Iris pigment epithelial cell (primary cell): ENCODE measurements at places on chromosomes 5 and 9.

DNA sequence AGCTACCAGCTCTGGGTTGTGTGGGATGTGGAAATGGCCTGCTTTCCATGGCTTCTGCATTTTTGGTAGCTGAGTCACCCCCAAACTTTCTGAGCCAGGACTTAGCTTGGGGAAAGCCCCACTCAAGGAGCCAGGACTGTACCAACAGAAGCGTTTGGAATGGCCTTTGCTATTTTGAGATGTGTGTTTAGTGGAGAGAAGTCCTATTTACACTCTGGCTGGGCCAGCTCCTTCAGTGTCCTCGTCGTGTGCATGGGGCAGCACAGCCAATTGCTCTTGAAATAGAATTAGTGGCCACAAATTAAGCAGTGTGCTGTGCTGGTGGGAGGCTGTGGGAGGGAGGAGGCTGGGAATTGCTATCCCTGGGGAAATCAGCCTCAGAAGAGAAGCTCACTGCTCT is 51.6 kb downstream of the ENTREP1 start:
- DNase-seq, result peak; percentile 85

DNA sequence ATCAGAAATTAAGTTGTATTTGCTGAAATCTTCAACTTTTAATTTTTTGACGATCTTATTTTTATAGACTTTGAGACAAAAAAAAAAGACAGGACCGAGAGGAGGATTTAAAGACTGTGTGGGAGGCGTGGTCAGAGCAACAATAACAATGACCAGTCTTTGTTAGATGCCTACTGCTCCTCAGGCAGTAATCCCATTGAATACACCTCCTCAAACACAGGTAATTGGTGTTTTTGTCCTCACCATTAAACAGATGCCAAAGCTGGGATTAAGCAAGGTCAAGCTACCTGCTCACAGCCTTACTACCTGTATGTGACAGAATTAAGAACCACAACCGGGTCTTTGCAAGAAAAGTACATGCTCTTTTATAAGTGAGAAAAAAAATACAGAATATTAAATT is 233.3 kb upstream of the GRAMD2B start:
- DNase-seq, result no peak

DNA sequence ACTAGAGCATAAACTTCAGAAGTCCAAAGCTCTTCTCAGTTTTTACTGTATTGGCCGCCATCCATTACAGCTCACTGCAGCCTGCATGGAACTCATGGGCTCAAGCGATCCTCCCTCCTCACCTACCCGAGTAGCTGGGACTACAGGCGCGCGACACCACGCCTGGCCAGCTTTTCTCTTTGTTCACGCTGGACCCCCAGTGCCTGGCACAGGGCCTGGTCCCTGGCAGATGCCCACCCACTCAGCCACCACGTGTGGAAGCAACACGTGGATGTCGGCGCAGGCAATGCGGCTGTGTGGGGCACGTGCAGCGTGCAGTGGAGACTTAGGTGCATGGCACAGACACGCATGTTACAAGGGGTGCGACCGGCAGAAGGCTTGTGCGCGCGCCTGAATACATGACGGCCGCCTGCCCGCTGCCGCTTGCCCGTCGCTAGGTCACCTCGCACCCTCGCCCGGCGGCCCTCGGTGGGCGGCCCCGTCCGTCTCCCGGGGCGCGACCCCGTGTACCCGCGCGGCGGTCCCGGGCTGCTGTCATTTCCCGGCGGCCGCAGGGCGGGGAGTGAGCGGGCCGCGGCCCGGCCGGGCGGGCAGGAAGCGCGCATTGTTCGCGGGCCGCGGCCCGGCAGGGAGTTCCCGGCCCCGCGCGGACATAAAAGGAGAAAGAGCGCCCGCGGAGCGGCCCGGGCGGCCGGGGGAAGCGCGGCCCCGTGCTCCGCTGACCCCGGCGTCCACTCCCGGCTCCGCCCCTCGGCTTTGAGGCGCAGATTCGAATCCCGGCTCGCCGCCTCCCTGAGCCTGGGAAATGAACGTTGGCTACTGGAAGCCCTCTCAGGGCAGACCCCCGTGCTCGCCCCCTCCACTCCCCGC is 24.1 kb upstream of the PTGS1 start:
- DNase-seq, result peak; percentile 26

DNA sequence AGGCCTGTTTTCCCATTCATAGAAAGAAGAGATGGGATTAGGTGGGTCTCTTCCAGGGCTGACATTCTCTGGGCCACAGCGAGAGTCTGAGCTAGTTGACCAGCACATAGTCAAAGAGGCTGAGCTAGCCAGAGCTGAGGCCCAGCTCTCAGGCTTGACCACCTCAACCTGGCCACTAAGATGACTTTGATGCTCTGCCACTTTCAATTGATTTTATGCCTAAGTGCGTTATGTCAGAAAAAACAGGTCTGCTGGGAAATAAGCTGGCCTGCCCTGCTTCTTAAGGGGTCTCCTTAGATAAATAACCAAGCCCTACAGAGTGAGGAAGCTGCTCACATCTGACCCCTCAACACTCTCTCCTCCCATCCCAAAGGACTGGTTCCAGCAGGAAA is 20.0 kb upstream of the RAB14 start:
- no peak for DNase-seq

- DNase-seq, result no peak
Observed at GRCh38 chr9:131754846-131755245, 15.0 kb upstream of the RAPGEF1 start.

- DNase-seq, result no peak
Observed at GRCh38 chr5:10253390-10253789, 3.3 kb downstream of the CCT5 start.

DNA sequence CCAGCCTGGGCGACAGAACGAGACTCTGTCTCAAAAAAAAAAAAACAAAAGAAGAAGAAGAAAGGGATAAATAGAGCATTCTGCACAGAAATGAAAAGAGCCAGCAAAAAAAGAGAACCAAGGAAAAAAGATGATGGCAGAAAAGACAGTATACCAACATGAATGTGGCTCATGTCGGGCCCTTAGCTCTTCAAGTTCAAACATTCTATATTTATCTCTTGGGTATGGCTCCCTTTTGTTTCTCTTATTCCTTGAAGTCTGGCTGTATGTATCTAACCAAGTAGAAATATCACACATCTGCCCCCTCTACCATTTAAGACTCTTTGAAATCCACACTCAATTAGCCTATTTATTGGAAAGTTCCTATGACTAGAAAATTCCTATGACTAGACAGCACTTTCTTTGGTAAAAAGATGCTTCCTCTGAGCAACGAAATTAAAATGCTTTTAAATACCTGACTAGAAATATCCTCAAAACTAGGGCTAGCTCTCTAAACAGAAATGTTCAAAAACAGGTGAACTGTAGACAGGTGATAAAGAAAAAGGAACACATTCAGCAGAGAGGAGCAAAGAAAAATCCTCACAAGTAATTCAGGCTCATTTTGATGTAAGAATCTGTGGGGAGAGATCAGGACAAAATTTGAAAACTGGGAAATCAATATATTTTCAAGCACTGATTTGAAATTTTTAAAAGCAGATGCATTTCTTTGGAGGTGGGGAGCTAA is 2.6 kb downstream of the SELENOP start:
- no peak for DNase-seq

- DNase-seq, result no peak
Observed at GRCh38 chr5:128673411-128673957, 135.4 kb upstream of the FBN2 start.

DNA sequence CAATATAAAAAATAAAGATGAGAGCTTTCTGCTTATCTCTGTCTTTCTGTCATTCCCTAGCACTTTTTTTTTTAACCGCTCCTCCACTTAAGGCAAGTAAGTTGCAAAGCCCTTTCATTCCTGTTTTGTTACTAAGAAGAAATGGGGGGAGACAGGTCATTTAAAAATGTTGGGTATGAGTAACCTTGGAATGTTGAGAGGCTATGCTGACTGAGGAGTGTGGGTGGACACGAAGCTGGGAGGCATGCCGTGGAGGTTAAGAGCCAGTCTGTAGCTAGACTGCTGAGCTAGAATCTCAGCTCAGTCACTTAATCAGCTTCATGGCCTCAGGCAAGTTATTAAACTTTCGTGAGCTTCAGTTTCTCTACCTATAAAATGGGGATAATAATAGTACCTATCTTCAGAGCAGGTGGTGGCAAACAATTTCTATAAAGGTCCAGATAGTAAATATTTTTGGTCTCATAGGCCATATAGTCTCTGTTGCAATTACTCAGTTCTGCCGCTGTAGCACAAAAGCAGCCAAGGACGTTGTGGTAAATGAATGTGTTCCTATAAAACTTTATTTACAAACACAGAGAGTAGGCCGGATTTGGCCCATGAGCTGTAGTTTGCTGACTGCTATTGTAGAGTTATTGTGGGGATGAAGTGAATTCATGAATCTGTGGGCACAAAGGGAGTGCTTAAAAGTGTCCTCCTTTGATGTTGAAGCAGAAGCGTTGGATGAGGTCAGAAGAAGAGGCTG is 220.0 kb downstream of the GABBR2 start:
- peak; percentile 98 for DNase-seq

DNA sequence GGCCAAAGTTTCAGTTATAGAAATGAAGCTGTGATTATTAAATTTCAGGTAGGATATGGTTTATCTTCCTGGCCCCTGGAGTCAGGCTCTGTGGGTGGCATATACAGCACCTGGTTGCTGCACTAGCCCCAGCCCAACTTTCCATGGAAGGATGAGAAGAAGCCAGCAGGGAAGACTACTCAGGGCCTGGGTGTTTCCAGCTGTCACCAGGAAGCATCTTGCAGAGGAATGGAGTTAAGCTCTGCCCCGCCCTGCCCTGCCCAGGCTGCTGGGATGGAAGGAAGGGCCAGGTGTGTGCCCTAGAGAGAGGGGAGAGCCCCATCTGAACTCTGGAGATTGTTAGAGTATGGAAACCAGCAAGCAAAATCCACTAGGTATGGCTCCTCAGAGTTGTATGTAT is 42.8 kb upstream of the FAT2 start:
- DNase-seq, result no peak

- no peak for DNase-seq
Observed at GRCh38 chr5:124738681-124739633, 7.5 kb downstream of the ZNF608 start.

DNA sequence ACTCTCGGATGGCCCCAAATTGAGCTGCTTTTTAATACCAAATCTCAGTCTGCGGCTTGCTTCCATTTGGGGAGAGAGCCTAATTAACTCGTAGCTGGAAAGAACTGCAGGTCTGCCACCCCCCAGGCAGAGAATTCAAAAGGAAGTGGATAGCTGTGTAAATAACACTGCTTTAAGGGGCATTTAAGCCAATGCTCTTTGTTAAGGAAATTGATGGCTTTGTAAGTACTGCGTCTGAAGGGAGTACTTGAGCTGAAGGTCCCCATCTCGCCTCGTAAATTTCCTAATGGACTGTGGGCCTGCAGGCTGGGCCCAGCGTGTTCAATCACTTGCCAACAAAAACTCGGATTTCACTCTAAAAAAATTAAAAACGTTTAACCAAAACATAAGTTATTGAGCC is 132.7 kb downstream of the PAPPA start:
- DNase-seq, result no peak

- peak; percentile 41 for DNase-seq
Observed at GRCh38 chr9:70998962-70999361, 122.5 kb downstream of the TRPM3 start.

DNA sequence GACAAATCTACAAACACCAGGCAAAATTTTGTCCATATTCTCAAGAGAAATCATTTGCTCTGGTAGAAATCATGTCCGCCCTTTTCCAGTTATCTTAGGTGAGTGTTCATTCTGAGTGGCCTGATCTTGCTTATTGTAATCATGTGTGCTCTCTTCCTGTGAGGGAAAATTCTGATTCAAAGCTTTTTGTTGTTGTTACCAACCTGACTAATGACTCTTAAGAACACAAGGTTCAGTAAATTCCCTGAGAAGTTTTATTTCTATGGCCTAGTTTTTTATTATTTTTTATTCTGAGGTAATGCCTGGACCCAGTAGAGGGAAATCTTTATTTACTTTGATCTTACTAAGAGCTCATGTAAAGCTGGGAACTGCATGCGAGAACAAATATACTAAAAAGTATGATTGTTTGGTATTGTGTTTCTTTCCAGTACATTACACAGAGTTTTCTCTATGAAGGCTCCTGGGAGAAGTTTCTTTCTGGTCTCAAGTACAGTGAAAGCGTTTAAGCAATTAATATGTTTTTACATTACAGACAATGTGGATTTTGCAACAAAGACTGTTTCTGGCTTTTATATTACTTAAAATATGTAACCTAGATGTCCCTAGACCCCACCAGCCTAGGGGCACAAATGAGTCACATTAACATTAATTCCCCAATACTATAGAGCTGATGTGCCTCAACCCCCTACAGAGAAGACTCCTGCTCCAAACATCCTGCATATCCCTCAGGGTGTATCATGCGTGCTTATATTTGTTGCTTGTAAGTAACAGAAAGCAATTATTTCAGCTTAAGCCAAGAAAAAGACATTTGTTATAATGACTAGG is 138.1 kb downstream of the TMEM167A start:
- no peak for DNase-seq

DNA sequence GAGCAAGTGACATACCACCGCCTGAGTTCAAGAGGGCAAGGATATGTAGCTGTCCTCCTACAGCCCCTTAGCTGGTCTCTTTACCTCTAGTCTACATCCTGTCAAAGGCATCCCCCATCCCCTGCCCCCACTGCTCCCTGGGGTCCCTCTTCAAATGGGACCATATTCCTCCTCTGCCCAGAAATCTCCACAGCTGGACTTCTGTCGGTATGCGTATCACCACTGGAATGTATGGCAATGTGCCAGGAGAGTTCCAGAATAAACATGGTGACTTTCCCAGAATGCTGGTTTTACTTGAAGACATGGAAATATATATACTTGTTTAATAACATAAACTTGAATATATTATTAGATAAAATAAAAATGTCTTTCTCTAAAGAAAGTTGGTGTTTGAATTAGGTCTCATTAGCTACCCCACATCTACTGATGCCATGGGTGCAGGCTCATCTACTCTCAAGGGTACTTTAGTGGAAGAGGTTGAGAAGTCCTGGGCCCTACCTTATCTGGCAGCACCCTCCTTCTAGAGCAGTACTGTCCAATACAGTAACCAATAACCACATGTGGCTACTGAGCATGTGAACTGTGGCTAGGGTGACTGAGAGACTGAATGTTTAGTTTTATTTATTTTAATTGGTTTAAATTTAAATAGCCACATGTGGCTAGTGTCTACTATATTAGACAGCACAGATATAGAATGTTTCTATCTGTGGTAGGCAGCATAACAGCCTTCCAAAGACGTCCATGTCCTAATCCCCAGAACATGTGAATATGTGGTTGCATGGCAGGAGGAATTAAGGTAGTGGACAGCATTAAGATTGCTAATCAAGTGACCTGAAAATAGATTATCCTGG is 181.7 kb upstream of the SLC30A5 start:
- peak; percentile 69 for DNase-seq

- peak; percentile 70 for DNase-seq
Observed at GRCh38 chr9:93589688-93590087, 13.3 kb downstream of the PHF2 start.

- DNase-seq, result no peak
Observed at GRCh38 chr9:112890106-112891081, at the start of gene SLC46A2. TSS of gene SLC46A2 (minus strand) at chr9:112890876. CDS start at chr9:112890681, 195 bp downstream.
